ENCODE measurements at places on chromosomes 6 and 20.

- DNase-seq, result no peak
These were observed 67.4 kb upstream of the TOP1 start for GRCh38 chr20:40961176-40961575.

DNA sequence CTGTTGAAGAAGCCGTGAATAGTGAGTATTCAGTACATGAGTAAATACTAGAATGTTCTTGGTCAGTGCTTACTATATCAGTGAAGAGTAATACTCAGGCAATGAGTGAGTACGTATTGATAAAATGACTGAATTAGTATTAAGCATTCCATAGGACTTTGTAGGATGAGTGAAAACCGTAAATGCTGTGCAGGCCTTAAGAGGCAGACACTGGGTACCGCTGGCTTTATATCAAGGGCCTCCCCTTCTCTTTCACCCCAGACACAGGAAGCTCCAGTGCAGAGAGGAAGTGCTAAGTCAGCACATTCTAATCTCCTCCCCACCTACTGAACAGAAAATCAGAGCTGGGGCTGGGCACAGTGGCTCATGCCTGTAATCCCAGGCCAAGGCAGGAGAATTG lies 24.2 kb downstream of the POFUT1 start:
- no peak for DNase-seq

GRCh38 chr6:16398587-16398986 lies 160.2 kb downstream of the GMPR start:
- no peak for DNase-seq

DNA sequence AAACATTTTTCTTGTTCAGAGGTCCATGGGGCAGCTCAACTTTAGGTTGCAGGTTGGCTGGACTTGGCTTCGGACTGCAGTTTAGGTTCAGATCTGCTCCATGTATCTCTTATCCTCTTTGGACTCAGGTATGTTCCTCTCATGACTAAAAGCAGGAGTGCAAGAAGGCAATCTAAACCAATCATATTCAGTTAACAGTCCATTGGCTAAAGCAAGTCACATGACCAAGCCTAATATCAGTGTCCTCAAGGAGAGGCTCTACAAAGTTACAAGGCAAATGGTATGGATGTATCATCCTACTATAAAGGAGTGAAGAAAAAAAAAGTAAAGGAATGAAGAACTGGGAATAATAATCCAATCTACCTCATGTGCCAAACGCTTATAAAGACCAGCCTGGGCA lies 2.5 kb upstream of the ACTR5 start:
- no peak for DNase-seq

DNA sequence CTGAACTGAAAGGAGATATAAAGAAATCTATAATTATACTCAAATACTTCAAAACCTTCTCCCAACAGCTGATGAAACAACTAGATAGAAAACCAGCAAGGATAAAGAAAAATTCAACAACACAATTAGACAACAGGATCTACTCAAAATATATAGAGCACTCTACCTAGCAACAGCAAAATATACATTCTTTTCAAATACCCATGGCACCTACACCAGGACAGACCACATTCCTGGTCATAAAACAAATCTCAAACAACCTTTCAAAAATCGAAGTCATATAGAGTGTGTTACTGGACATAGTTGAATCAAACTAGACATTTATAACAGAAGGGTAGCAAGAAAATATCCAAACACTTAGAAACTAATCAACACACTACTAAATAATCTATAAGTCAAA lies 43.2 kb downstream of the RNF24 start:
- no peak for DNase-seq

DNA sequence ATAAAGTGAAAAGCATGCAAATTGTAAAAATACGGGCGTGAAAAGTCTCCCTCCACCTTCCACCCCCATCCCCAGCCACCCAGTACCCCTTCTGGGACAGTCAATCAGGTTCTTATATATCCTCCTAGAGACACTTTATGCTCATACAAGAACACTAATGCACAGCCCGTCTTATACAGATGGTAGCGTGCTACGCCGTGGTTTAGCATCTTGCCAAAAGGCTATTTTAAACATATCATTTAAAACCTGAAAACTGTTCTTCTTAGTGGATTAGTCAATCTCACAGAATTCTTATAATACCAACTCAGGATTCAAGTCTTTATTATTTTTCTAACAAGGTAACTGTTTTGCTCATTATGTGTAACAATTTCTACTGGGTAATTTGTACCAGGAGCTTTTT lies 57.2 kb upstream of the MRPS10 start:
- DNase-seq, result no peak

GRCh38 chr6:146146836-146147235 lies 118.0 kb downstream of the GRM1 start:
- no peak for DNase-seq

GRCh38 chr6:37560737-37561103 lies 61.0 kb upstream of the CCDC167 start:
- no peak for DNase-seq

GRCh38 chr20:3777716-3778629 lies 3.3 kb downstream of the SPEF1 start:
- DNase-seq, result no peak

DNA sequence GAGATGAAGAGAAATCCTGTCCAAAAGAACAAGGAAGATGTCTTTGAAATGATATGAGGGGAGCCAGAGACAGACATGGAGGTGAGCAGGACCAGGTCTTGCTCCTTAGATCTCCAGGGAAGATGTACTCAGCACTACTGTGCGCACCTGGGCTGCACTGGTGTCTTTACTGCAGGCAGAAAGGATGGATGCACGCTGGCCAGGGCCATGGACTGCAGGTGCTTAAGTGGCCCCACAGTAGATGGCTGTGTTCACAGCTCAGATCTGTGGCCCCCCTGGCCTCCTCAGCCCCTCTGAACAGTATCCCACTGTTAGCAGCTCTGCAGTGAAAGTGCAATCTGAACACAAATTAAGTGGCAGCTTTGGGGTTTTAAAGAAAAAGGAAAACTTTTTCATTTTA lies 343.0 kb downstream of the NRN1 start:
- DNase-seq, result no peak

GRCh38 chr6:80969439-80969838 lies 783.0 kb downstream of the TENT5A start:
- DNase-seq, result no peak

GRCh38 chr6:149696901-149697300 lies 21.0 kb downstream of the LATS1 start:
- DNase-seq, result no peak

DNA sequence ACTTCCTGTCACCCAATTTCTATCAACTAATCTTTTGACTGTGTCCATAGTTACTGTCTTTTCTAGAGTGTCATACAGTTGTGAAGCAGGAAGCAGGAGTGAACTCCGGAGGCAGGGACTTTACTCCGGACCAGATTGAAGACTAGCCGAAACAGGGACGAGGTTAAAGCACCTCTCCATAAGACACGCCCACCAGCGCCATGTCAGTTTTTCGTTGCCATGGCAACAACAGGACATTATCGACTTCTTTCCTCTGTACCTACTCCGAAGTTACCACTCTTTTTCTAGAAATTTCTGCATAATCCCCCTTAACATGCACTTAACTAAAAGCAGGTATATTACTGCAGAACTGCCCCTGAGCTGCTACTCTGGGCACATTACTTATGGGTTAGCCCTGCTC lies 25.2 kb downstream of the TRIM38 start:
- no peak for DNase-seq

- DNase-seq, result no peak
These were observed 143.1 kb upstream of the PCSK2 start for GRCh38 chr20:17083738-17084137.

DNA sequence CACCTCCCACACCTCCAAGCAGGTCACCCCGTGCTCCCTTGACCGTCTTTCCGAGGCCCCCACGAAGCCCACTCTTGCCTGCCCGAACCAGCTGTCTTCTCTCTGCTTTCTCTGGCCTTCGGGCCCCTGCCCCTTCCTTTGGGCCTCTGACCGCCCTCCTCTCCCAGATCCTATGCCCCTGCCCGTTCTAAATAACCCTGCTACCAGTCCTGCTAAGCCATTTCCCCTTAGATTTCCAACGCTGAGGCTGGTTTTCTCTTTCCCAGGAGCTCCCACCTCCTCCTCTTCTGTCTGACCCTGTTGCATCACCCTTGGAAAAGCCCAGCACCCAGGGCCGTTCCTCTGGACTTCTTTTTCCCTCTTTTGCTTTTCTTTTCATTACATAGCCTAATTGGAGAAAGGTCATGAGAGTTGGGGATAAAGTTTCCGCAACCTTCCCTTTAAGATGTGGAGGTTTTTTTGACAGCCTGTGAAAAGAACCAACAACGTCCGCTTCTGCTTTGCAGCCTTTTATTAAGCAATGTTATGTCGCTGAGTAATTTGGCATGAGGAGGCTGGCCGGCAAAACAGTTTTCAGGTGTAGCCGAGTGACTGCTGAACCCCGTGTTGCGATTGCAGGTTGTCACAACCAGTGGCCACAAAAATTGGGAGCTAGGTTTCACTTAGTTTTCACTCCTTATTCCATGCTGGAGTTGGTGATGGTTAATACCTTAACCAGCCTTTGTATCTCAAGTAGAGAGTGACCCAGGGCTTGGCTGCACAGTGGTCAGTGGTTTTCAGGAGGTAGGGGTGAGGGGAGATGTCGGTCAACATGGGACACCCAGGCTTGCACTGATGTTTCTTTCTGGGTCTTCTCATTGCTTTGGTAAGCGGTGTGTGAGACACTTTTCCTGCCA lies 970 bp downstream of the BLTP3A start:
- no peak for DNase-seq

- DNase-seq, result no peak
These were observed 198.3 kb downstream of the JARID2 start for GRCh38 chr6:15444081-15444731.

DNA sequence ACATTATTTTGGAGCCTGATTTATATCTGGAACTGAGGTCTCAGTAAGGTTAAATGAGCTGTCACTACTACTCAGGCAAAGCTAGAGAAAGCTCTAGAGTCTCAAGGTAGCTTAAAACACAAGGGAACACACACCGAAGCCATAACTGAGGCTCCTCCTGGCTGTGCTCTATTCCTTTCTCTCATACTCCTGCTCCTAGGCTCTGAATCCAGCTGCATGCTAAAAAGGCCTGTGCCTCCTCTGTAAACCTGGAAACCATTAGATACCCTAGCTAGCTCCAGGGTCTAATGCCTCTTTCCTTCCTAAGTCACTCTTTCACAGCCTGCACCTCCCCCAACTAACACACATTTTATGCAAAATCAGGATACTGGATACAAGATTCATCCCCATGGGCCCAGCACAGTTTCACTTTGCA lies 17.1 kb downstream of the RIPOR2 start:
- no peak for DNase-seq

GRCh38 chr6:130944486-130944885 lies 117.3 kb downstream of the SMLR1 start:
- no peak for DNase-seq

GRCh38 chr20:46122071-46122470 lies 4.0 kb downstream of the CD40 start:
- no peak for DNase-seq

GRCh38 chr20:24668791-24669190 lies 199.4 kb downstream of the SYNDIG1 start:
- DNase-seq, result no peak

DNA sequence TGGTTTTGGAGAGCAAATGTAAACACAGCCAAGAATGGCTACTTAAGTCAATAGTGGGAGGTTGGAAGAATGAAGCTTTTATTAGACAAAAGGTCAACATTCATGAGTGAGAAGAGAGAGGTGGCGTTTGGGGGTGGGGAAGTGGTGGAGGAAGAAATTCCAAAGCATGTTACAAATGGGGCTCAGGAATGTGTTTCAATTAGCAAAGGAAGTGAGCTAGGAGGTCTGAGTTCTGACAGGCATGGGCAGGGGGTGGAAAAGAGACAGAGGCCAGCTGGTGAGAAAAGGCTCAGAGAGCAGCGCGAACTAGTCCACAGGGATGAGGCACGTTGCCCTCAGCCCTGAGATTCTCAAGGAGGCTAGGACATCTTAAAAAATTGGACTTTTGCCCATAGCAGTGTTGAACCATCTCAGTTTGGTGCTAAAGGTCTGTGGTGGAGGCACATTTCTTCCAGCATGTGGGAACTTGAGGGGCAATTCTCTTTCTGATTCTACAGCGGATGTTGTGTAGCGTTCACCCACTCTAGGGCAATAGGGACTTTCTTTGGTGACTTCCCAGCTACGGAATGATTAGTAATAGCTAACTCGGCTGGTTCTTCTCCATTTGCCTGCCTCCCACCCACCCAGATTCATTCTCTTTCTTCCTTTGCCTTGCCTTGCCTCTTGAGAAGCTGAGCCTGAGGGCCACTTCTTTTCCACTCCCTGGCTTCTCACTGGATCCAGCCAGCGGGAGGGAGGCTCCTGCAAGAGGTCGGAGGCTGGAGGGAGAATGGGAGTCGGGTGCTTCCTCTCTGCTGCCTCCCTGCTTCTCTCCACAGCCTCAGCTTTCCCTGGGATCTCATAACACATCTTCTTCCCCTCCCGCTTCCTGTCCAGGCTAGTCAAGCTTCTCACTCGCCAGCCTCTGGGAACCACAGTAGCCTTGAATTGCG lies 45.1 kb upstream of the NEDD9 start:
- DNase-seq, result no peak

GRCh38 chr6:170346649-170347048 lies 40.1 kb downstream of the FAM120B start:
- DNase-seq, result no peak

GRCh38 chr20:22802296-22802695 lies 217.9 kb upstream of the FOXA2 start:
- no peak for DNase-seq

Data from cortex of kidney (tissue), 1 donor.